ENCODE measurements at places on chromosomes 5 and 9. TPM values are rescaled to one million over a fixed set of nuclear protein-coding genes. Genes with fewer than 3 reads are reported as not detected.

DNA sequence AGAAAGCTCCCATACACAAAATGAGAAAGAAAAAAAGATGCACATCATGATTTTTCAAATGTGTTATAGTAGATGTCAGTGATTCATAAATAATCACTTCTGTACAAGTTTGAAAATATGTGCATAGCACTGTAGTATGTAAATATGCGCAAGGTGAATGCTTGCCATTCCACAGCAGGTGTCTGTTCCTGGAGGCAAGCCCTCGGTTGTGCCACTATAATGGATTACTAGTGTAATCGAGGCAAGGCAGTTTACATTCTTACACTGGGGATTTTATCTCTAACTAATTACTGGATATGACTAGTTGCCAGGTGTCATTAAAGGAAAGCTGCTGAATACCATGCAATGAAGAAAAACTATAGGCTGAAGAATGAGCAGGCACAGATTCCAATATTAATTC, 93.6 kb downstream of the ARHGEF28 start:
- DNase-seq = no peak

- DNase-seq = no peak
Measured at GRCh38 chr5:11411621-11412020, 492.6 kb downstream of the CTNND2 start.

- DNase-seq = no peak
Measured at GRCh38 chr5:167918184-167918812, 373.1 kb upstream of the WWC1 start.

The DOCK8 gene
- total RNA-seq = 0.38 TPM

The TRPM6 gene
- 0.14 TPM for total RNA-seq

The SNCAIP gene
- total RNA-seq = not detected

The LECT2 gene
- not detected for total RNA-seq
